ENCODE measurements at places on chromosomes 16 and 17.

- DNase-seq, result peak; percentile 85
Measured at GRCh38 chr17:32659419-32659842, 172.6 kb downstream of the CDK5R1 start.

DNA sequence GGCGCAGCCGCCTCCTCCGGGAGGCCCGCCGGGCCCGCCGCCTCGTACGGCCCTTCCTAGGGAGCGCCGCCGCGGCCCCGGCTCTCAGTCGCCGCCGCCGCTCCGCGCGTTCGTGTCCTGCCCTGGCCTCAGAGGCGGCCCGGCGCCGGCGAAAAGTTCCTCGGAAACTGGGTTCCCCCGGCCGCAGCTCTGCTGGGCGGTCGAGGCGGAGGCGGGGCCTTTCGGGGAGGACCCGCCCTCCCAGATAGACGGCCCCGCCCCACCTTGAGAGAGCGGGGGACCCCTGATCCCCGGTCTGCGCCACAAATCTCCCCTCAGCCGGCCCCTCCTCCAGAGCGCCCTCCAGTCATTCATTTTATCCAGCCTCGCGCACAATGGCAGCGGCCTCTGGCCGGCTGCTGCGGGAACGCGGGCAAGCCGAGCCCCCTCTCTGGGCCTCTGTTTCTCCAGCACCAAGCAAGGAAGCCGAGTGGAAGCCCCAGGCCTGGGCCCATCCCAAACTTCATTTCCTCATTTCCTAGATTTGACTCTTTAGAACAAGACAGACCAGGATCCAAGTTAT is at the start of gene SREBF1:
TSS of gene SREBF1 (minus strand) at position 169 of the 562 bp plus-strand sequence. CDS start 169 bp downstream, outside the sequence.
- no peak for DNase-seq

DNA sequence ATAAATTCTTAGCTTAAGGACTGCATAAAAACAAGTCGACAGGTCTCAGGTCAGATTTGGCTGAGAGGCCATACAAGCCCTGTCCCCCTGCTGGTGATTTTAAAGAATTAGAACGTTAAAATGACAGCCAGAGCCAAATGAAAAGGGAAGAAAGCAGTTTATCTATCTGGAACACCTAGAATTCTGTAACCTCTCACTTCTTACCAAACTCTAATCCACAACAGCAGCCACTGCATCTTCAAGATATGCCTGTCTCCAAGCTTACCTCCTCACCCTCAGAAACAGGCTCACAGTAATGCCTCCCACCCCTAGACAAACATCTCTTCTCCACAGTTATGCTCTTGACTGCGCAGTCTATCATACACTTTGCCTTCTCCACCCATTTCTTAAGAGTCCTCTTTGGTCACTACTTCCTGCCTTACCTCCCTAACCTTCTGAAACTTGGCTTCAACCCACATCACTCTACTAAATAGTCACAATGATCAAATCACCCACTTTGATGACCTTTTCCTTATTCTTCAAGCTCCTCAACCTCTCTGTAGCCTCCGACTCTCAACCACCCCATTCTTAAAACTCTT is 14.2 kb downstream of the ANKFY1 start:
- DNase-seq, result no peak

DNA sequence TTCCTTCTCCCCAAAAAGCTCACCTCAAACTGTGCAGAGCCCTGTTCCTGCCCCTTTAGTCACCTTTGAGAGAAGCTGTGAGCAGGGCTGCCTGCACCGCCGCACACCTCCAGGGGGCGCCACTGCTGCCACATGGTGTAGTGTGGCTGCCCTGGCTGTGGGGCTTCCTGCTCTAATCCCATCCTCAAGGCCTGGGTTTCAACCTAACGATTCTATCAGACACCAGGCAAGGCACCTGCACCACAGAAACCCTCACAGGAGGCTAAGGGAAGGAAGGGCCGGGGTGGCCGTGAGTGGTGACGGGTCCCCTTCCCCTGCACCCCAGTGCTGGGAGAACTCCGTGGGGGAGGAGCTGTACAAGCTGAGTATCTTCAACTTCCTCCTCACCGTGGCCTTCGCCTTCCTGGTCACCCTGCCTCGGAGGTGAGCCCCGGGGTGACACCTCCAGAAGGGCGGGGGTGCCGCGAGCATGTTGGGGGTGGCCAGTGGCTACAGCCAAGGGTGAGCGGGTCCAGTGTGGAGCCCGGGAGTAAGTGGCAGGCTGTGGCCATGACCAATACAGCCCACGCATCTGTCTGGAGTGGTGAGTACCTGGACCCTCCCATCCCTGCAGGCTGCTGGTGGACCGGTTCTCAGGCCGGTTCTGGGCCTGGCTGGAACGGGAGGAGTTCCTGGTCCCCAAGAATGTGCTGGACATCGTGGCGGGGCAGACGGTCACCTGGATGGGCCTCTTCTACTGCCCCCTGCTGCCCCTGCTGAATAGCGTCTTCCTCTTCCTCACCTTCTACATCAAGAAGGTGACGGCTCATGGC is 7.0 kb downstream of the TMC8 start:
- DNase-seq, result no peak

- peak; percentile 59 for DNase-seq
Measured at GRCh38 chr16:17970816-17971331, 365.7 kb downstream of the NPIPA8 start.

- DNase-seq, result no peak
Measured at GRCh38 chr17:15915961-15916360, 29.0 kb upstream of the ADORA2B start.

DNA sequence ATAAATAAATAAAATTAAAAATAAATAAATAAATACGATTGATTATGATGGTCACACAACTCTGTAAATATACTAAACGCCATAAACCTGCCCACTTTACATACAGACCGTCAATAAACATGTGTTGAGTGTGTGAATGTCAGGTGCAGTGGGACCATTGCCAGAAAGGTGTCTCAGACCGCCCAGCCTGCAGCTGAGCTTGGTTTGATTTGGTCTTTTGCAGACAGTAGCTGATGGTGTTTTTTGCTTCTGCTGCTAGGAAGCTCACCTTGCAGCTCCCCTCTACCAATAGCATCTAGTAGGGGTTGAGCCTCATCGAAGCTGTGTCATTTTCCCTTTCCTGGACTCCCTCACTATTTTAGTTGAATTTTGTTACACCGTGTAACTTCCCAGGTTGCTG is 23.5 kb downstream of the UBALD1 start:
- no peak for DNase-seq

DNA sequence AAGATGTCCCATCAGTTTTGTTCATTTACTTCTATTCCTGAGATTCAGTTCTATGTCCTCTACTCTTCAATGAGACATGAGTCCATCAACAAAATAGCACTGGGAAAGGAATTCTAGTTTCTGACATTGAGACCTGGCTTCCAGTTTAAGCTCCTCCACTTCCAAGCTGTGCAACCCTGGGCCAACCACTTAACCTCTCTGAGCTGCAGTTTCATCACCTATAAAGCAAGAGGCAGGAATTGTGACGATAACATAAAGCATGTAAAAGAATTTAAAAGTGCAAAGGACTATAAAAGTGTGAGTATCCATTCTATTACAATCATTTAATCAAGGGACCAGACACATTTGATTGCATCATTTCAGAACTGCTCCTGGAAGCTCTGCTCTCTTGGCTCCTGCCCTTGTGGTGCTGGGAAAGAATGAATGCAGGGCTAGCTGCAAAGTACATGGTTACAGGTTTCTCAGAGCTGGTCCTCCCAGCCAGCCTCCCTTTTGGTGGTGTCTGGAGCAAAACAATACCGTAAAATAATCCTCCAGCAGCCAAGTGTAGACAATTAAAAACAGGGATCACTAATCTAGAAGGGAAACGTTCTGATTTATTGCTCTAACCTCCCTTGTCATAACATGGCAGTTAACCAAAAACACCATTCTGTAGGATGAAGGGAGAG is 113.9 kb downstream of the VPS53 start:
- DNase-seq, result no peak

DNA sequence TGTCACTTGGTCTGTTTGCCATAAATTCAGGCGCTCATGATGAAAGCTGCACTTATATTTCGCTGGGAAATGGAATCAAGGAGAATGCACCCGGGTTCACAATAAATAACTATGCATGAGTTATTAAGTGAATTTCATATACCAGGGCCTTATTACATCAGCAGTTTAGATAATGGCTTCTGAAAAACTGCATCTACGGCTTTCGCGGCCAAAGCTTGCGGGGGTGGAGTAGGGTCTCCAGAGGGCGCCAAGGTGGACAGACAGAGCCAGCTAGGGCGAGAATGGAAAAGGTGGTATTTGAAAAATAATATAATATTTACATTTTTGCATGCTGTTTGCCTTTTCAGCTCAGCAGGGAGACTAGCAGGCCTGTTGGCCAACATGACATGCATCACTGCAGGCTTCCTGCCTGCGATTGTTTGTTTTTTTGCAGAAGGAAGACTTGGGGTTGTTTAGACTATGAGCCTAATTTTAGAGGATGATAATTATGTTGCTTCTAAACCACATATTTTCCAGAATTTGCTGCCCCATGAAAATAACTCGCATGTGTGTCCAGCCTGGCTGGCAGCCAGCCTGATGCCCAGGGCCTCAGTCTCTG is 173.8 kb upstream of the IRX3 start:
- DNase-seq, result no peak

GRCh38 chr16:53740476-53740875 is 36.5 kb downstream of the FTO start:
- DNase-seq, result no peak

DNA sequence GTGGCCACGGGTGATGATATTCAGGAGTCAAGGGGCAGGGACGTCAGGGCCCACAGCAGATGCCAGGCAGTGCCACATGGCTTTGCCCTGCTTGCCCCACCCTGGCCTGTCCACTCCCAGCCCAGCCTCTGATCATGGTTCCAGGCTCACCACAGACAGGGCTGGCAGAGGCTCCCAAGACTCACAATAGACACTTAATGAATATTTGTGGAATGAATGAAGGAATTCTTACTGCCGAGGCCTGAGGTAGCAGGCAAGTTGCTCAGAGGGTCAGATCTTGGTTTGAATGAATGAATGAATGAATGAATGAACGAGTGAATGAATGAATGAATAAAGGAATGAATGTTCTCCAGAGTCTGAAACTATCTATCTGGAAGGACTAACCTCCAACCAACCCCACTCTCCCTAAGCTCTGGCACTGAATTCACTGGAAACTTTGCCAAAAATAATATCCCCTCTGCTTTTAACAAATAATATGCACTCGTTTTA is 60.9 kb downstream of the RAI1 start:
- DNase-seq, result no peak

GRCh38 chr17:78415821-78416711 is 37.6 kb downstream of the PGS1 start:
- no peak for DNase-seq

DNA sequence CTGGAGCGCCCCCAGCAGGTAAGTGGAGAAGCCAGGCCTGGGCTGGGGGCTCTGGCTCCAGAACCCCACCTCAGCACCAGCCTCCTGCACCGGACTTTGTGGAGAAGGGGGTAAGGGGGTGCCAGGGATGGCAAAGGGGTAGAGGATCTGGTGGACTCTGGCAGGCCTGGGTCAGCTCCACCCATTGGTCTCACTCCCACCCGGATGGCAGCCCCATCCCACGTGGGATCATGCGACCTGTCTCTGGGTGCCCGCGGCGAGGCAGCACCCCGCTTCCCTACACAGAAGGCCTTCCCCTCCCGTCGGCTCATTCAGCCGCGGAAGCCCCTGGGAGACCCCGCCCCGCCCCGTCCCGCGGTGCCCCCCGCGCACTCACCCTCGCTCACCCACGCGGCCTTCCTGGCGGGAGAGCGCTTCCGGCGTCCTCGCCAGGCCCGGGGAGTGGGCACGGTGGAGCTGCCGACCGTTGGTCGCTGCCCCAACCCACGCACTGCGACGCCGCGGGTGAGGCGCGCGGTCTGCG is 498 bp upstream of the PLEKHG4 start:
- no peak for DNase-seq

DNA sequence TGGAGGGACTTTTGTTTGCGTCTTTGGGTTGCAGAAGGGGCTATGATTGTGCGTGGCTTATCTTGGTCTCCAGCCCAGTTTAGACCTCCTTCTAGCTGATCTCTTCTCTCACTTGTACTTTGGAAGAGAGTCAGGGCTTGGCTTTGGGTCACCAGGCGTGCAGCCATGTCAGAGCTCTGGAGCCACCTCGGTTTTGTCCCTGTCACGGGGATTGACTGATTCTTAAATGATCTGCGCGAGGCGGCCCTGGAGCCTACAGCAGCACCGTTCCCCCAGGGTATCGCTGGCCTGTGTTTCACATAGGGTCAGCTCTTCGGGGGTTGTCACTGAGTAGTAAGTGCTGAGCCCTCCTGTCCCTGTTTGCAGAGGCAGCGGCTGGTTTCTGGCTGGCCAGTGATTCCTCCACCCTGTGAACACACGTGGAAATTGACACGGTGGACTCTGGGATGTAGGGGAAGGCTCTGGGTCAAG is 209.8 kb upstream of the CHMP6 start:
- DNase-seq, result no peak

DNA sequence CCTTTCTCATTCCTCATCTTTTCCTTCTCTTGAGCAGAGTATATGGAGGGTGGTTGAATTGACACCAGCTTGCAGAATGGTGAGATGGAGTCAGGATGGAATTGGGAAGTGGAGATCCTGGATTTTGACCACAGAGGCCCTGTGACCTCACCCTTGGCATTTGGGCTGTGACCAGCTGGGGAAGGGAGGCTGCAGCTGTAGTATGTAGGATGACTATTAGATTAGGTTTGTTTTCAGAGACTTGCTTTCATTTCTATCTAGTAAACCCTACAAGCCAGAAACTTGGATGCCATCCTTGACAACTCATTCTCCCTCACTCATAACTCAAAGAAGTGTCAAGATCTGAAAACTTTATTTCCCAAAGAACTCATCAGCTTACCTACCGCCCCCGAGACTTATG is 5.9 kb downstream of the GNGT2 start:
- no peak for DNase-seq

GRCh38 chr16:7492122-7492521 is 159.5 kb downstream of the RBFOX1 start:
- no peak for DNase-seq

- no peak for DNase-seq
Measured at GRCh38 chr16:27154705-27155521, 48.4 kb upstream of the KDM8 start.

DNA sequence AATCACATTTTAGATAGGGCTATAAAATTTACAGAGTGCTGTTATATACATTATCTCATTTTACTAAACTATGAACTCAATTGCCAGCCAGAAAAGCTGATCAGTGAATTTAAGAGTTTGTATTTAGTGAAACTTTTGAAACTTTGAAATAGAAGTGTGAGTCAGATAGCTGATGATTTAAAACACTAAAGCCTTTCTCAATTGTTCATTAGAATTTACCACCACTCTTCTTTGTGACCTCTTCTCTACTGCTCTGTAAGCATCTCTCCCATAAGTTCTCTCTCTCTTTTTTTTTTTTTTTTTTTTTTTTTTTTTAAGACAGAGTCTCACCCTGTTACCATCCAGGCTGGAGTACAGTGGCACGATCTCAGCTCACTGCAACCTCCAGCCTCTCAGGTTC is 43.7 kb downstream of the GOSR1 start:
- no peak for DNase-seq

GRCh38 chr17:67922503-67922902 is 73.8 kb downstream of the C17orf58 start:
- DNase-seq, result no peak
